ENCODE measurements at places on chromosomes 13 and 19.

GRCh38 chr13:40457929-40458719 is 208.3 kb downstream of the FOXO1 start:
- no peak for DNase-seq

- DNase-seq, result no peak
Observed at GRCh38 chr19:51456541-51457290, 1.5 kb downstream of the SIGLEC8 start.

DNA sequence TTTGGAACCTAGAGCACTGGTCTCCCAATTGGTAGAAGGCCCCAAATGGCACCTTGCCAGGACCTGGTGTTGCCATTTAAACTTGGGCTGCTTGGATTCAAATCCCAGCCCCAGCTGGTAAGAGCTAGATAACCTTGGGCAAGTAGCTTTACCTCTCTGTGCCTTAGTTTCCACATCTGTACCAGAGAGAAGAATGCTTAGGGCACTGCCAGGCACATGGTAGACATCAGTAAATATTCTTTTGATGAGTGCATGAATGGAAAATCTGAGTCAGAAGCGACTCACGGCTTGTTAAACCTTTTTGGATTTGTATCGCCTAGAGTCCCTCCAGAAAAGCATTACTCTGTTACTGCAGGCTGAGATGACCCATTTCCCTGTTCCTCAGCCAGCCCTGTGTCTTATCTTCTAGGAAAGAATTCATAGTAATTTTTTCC is 90.9 kb downstream of the SIPA1L3 start:
- no peak for DNase-seq

DNA sequence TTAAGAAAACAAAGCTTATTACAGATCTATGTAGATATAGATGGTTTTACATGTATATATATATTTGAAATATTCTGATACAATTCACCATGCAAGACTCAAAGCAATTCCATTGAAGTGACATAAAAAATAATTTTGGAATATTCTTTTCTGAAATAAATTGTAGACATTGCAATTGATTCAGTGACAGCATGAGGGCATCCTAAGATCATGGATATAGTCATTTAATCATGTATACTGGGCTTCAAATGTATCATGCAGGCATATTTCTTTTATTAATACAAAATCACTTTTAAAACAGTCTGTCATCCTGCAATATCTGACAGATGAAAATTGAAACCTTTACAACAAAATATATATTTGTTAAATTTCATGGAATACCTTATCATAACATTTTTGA is 286.7 kb upstream of the SLITRK6 start:
- DNase-seq, result no peak

DNA sequence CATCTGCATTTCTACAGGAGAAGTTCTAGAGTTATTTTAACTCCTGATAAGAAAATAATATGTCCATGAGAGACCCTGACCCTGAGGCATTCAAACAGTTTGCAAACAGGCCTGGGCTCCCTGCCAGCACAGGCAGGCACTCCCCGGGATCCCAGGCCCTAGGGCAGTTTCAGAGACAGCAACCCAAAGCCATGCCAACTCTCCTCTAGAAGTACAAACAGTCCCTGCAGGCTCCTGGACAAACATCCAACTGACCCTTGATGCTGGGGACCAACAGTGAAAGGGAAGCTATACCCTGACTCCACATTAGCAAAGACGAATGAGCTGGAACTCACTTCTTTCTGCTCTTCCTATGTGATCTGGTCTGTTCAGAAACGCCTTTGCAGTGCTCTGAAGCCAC is 44.8 kb downstream of the CCDC70 start:
- DNase-seq, result no peak

DNA sequence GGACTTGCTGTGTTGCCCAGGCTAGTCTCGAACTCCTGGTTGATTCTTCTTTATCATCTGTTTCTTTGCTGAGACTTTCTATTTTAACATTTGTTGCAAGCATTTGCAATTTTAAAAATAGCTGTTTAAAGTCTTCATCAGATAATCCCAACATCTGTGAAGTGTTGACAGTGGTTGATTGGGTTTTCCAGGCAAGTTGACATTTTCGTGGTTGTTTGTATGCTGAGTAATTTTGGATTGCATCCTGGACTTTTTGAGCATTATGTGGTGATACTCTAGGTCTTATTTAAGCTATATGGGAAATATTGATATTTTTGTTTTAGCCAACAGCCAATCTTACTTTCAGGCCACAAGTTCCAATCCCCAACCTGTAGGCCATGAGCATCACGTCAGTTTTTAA is 25.1 kb downstream of the AP1M1 start:
- DNase-seq, result no peak

DNA sequence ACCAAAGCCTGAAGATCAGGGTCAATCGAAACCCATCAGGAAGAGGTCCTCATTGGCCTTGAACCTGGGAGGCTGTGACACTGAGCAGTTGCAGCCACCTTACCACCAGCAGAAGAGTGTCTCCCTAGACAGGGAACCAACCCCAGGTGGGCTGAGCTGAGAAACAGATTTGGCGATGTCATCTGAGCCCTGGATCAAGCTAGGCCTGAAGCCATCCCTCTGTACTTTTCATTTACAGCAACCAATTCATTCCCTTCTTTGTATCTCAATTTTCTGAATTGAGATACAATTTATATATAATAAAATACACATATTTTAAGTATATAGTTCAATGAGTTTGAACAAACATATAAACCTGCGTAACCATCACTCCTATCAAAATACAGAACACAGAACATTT is 14.6 kb downstream of the RHPN2 start:
- no peak for DNase-seq

DNA sequence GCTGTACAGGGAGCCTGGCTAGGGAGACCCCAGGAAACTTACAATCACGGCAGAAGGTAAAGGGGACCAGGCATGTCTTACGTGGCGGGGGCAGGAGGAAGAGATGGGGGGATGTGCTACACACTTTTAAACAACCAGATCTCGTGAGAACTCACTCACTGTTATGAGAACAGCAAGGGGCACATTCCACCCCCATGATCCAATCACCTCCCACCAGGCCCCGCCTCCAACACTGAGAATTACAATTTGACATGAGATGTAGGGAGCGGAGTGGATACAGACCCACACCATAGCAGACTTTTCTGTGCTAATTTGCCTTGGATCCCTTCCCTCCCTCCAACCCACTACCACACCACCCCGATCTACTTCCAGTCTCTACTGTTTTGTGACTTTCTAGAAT is 106.7 kb upstream of the PEG3 start:
- no peak for DNase-seq

DNA sequence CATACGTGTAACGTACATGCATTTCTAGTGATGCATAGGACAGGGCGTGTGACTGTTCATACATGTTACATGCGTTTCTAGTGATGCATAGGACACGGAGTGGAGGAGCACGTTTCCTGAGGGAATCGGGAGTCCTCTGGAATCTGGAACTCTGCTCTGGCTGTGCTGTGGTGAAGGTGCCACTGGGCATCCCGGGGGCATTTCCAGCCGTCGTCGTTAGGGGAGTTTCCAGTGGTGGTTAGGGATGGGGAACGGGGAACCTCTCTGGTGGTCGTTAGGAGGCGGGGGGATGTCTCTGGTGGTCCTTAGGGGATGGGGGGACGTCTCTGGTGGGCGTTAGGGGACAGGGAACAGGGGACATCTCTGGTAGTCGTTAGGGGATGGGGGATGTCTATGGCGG is 209.6 kb upstream of the SOX1 start:
- DNase-seq, result no peak

- DNase-seq, result no peak
Observed at GRCh38 chr19:16076958-16077611, 790 bp downstream of the TPM4 start.

GRCh38 chr19:41917676-41918075 is 10.6 kb downstream of the ERFL start:
- no peak for DNase-seq

- no peak for DNase-seq
Observed at GRCh38 chr13:66994097-66994496, 236.0 kb downstream of the PCDH9 start.

DNA sequence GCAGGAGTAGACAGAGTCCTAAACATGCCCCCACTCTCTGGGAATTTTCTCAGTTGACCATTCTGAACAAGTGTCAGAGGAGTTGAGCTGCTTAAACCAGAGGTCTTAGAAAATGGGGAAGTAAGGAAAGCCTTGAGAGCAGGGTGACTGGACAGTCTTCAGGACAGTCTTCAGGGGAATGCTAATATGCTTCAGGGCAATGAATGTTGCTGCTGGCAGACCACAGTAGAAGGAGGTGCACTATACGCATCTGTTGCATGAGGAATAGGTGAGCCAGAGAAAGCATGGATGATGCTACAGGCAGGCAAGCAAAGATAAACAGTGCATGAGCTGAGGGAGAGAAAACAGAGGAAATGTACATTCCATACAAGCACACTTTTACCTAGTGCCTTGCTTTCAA is 196.6 kb upstream of the GPR12 start:
- no peak for DNase-seq

- no peak for DNase-seq
Observed at GRCh38 chr19:8459095-8459494, 14.3 kb downstream of the HNRNPM start.

DNA sequence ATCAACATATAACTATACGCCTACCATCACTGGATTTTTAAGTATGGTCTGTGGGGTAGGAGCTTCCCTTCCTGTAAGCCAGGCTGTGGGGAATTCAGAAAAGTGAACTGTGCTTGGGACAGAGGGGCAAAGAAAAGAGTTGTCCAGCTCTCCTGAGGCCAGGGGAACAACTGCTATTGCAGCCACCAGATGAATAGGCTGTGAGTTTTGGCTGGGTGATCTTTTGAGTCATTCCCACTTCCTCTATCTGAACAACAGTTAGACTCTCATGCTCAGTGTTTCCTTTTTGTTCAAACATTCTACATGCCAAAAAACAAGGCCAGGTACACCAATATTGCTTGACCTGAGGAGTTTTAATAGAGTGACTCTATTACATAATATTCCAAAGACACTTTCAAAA is 426.2 kb upstream of the DACH1 start:
- DNase-seq, result no peak

DNA sequence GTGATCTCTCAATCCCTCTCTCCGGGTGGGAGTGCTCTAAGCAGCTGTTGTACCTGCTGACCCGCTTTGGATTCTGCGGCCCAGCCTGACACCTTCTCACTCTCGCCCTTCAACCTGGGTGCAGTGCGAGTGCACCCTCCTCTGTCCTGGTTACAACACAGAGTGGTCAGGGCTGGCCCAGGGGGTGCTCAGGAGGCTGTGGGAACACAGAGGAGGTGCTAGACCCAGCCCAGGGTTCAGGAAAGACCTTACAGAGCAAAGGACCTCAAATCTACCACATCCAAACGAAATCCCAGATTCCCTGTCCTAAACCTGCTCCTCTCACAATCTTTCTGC is 23.7 kb downstream of the ZNF175 start:
- DNase-seq, result no peak

- DNase-seq, result no peak
Observed at GRCh38 chr13:32255724-32256109, 59.4 kb downstream of the ZAR1L start.

GRCh38 chr19:30621326-30621920 is 249.2 kb downstream of the ZNF536 start:
- no peak for DNase-seq

DNA sequence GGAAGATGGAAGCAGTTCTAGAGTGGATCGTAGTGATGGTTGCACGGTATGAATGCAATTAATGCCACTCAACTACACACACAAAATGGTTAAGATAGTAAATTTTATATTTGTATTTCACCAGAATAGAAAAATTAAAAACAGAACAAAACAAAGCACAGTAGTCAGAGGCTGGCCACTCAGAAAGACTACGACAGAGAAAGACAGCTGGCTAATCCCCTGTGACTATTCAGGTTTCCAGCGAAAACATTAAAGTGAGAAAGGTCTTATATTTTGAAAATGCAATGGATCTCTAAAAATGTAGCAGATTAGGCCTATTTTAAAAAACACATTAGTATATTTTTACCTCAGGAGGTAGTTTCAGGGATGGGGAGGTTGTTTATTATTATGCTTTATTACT is 131.3 kb upstream of the POSTN start:
- DNase-seq, result no peak

- peak; percentile 39 for DNase-seq
Observed at GRCh38 chr19:29263305-29264135, 50.6 kb upstream of the UQCRFS1 start.

DNA sequence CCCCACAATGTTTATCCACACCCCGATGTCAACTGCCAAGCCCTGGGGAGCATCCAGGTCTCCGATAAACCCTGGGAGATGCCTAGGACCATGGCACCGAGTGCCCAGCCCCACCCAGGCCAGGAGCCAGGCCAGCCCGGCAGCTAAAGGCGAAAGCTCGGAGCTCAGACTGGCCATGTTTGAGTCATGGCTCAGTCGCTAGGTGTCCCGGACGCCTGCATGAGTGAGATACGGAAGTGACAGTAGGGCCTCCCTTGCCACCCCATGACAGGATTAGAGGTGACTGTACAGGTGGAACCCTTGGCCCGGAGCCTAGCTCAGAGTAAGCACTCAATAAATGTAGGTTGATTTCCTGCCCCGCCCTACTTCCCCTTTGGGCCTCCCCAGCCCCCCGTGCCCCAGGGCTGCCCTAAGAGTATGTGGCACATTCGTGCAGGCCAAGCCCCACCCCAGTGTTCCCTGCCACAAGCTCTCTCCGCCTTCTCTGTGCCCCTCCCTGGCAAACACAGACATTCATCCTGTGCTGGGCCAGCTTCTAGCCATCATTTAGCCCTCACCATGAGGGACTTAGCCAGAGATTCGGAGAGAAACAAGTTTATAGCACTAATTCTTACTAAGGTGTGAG is 5.8 kb upstream of the TPM4 start:
- DNase-seq, result peak; percentile 54

GRCh38 chr19:2491130-2491801 is 15.3 kb downstream of the GADD45B start:
- no peak for DNase-seq

- no peak for DNase-seq
Observed at GRCh38 chr19:51258165-51259160, 7.6 kb downstream of the SIGLECL1 start.

- DNase-seq, result no peak
Observed at GRCh38 chr13:41150058-41150457, 17.5 kb upstream of the KBTBD6 start.

DNA sequence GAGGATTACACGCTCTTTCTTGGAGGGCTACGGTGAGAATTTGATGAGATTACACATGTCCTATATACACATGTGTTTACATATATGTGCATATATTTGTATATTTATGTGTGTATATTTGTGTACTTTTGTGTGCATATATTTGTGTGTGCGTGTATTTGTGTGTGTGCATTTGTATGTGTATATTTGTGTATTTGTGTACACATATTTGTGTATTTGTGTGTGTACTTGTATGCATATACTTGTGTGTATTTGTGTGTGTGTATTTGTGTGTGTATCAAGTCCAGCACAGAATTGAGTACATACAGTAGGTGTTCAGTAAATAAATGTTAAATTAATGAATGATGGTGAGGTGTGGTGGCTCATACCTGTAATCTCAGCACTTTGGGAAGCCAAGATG is 1.8 kb downstream of the TMEM143 start:
- no peak for DNase-seq

DNA sequence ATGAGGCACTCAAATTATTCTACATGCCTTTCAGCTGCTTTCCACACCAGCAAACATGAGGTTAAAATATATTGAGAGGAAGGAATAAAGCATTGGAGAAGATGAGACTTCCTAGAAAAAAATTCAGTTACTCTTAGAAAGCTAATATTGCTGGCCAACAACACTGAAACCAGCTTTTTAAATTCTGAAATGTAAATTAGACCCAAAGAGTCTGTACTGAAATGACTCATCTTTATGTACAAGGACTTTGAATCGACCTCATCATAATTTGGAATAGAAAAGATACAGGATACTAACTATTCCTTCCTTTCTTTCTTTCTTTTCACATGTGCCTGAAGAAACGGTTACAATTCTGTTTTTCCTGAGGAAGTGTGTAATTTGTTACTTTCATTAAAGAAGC is 6.5 kb upstream of the HSPH1 start:
- DNase-seq, result no peak

All from stimulated activated CD4-positive, alpha-beta T cell treated with anti-CD3 and anti-CD28 coated beads, Interleukin-15, amount 100 ng/mL, for 1 hour (primary cell).